ENCODE measurements at places on chromosomes 3 and 15.

DNA sequence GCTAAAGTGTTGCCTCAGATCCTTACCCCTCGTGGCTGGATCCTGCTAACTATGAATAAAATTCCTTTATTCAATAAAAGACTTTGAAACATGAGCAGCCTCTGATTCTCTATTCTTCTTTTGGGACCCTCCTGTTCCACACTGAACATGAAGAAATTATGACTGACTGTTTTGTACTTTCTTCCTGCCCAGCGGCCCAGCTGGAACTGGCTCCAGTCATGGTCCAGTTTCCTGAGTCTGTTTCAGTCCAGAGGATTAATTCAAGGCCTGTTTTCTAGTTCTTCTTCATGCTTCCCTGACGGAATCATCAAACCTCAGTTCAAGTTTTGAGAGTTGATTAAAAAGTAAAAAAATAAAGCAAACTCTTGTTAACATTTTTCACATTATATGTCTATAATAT is 52.6 kb upstream of the CP start:
- DNase-seq, result no peak

DNA sequence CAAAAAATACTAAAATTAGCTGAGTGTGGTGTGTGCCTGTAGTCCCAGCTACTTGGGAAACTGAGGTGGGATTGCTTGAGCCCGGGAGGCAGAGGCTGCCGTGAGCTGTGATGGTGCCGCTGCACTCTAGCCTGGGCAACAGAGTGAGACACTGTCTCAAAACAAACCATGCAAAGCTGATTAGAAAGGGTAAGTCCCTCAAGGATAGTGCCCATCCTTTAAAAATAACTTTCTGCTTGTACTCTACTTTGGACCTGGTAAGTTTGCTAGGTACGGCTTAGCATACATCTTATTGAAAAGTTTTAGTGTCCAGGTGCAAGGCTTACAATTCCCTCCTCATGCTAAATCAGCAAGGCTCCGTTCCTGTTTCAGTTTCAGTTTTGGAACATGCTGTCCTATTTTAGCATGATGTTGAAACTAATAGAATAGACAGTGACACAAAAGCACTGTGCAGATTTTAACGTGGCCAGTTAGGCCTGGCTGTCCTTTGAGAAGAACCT is 21.4 kb downstream of the FEM1B start:
- DNase-seq, result no peak

DNA sequence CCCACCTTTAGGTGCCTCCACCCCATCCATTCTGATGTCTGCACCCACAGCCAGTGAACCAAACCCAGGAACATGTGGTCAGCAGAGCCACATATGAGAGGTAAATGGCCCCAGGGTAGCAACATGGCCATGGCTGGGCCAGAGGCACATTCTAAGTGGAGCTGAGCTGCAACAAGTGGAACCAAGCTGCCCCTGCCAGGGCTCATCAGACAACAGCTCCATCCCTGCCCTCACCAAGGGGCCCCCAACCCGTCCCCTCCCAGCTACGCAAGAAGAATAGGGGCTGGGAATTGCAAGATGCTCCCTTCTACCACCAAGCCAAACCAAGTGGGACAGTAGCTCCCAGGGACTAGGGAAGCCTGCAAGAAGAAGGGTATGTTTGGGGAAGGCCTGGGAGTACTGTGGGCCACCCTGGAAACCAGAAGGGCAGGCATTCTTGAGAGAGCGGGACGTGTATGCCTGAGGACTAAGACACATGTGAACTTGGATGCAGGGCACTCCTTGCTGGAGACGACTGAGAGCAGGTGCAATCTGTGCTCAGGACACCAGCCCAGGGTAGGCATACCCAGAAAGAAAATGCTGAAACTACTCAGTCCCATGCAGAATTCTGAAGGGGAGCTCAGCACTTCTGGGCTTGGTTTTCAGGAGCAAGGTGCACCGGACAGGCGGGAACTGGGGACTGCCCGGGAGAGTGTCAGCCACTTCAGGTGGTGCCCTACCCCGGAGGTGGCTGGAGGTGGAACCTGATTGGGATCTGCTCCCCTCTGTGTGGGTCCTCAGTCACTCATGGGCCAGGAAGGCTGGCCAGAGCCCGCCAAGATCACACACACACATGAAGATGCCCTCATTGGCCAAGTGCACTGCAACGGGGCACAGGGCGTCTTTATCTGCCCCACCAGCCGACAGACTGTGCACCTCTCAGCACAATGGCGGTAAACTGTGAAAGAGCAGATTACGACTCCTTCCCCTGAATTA is 9.5 kb downstream of the MYL3 start:
- DNase-seq, result no peak

DNA sequence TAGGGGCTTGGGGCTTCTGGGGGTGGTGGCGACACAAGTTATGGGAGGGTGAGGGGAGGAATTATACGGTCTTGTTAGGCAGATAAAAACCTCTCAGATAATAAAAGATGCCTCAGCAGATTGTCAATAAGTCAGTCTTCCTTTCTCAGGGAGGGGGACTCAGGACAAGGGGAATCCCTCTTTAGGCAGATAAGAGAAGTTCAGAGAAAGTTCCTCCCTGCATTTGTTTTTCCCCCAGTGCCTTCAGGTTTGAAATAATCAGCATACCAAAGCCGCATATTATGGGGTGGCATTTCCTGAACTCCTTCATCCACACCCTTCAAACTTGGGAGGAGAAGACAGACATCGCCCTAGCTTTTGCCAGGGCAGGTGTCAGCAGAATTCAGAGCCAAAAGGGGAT is 8.5 kb downstream of the PPCDC start:
- no peak for DNase-seq

GRCh38 chr15:70820214-70820613 is 33.7 kb downstream of the LARP6 start:
- DNase-seq, result no peak
